Brain pericyte (primary cell): ENCODE measurements at places on chromosomes 3 and 15.

DNA sequence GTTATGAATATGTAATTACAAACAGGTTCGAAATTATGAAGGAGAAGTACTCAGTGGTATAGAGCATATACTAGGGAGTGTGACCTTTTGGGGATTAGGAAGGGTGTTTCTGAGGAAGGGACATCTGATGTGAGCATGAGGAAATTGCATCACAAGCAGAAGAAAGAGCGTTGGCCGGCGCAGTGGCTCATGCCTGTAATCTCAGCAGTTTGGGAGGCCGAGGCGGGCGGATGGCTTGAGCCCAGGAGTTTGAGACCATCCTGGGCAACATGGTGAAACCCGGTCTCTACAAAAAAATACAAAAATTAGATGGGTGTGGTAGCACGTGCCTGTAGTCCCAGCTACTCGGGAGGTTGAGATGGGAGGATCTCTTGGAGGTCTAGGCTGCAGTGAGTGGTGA, 6.9 kb downstream of the CMTM7 start:
- DNase-seq = no peak

DNA sequence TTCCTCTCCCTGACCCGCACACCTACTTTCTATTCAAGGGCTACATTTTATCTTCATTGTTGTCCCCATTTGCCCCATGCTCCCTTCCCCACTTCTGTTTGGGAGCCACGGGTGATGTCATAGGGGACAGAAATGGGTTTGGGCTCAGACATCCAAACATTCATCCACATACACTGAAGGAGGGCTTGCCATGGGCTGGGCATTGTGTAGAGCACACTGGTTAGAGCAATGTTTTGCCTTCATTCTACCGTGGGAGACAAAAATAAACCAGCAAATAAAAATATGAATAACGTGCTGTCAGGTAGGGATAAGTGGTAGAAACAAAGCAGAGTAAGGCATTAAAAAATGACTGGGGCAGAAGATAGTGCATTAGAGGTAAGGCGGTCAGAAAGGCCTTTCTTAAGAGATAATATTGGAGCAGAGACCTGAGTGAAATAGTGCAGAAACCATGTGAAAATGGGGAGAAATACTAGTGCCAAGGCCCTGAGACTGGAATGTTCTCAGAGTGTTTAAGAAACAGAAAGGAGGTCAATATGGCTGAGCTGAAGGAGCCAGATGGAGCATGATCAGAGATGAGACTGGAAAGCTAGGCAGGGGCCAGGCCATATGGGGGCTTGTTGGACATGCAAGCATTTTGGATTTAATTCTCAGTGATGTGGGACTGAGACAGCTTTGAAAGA, 40.9 kb upstream of the CLSTN2 start:
- no peak for DNase-seq

- DNase-seq = no peak
Measured at GRCh38 chr3:6791161-6791560, 69.8 kb upstream of the GRM7 start.

GRCh38 chr3:171827836-171828458, 15.2 kb upstream of the TMEM212 start:
- no peak for DNase-seq

- DNase-seq = no peak
Measured at GRCh38 chr3:117606866-117607265, 897.3 kb downstream of the TUSC7 start.

DNA sequence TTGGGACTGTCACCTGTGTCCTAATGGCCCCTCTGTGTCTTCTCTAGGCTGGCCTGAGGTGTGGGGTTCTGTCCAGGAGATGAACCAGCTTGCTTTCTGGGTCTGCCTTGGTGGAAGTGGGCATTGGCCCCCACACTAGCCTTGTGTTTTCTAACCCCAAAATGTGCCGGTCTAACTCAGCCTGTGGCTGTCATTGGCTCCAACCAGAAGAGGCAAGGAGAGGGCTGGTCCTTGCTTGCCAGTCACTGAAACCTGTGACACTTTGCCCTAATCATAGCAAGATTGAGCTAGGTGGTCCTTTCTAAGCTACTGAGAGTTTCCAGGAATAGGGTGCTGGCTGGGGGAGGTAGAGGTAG, 2.2 kb downstream of the C15orf39 start:
- no peak for DNase-seq

DNA sequence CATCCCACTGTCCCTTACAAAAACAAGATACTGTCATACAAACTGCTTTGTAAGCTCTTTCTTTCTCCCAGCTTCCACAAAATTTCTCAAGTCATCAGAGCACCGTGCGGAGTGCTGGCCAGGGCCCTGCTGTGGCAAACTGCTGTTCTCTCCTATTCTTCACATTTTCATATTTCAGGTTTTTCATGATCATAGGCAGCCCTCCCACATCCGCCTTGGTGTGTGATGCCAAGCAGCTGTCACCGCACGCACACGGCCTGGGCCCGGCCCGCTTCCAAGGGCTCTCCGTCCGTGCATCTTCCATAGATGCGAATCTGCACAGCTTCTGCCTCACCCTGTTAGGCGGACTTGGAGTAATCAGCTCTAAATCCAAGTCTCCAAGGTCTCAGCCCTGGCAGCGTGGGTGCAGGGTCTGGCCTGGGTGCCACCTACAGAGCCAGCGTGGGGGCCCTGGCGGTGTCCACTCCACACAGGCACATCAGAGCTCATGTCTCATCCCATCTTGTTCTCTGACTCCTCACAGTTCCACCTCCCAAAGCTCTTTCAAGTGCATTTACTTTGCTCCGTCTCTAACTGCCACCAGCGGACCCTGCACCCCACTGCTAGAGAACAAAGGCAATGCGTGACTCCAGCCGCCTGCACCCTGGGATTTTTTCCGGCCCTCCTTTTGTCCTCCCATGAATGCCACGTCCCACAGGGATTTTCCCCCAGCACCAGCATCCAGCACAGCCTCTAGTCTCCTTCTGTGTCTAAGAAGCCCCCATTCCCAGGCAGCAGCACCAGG, 27.2 kb downstream of the CYFIP1 start:
- no peak for DNase-seq

GRCh38 chr3:110881069-110881468, 190.5 kb upstream of the NECTIN3 start:
- DNase-seq = no peak

- DNase-seq = no peak
Measured at GRCh38 chr15:49361370-49361769, 61.7 kb upstream of the FGF7 start.

GRCh38 chr3:42071904-42072812, 19.0 kb upstream of the TRAK1 start:
- DNase-seq = no peak

GRCh38 chr3:166510382-166510781, 673.2 kb upstream of the BCHE start:
- DNase-seq = no peak

- no peak for DNase-seq
Measured at GRCh38 chr15:98000249-98001203, 40.0 kb downstream of the ARRDC4 start.

DNA sequence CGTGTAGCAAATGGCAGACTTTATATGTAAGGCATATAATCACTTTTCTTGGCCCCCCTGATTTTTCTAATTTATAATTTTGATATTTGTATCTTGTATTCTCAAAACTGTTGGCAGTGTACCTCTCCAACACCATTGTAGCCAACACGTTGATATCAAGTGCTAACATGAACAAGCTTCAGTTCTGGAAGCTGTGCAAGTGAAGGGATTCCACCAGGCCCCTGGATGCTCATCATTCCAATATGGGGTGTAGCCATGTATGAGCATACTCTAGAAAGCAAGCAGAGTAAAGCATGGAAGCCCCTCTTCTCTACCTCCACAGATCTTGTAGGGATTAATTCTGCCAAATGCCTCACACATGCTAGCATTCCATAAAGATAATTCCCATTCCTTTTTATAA, 211.3 kb downstream of the MYRIP start:
- DNase-seq = no peak

DNA sequence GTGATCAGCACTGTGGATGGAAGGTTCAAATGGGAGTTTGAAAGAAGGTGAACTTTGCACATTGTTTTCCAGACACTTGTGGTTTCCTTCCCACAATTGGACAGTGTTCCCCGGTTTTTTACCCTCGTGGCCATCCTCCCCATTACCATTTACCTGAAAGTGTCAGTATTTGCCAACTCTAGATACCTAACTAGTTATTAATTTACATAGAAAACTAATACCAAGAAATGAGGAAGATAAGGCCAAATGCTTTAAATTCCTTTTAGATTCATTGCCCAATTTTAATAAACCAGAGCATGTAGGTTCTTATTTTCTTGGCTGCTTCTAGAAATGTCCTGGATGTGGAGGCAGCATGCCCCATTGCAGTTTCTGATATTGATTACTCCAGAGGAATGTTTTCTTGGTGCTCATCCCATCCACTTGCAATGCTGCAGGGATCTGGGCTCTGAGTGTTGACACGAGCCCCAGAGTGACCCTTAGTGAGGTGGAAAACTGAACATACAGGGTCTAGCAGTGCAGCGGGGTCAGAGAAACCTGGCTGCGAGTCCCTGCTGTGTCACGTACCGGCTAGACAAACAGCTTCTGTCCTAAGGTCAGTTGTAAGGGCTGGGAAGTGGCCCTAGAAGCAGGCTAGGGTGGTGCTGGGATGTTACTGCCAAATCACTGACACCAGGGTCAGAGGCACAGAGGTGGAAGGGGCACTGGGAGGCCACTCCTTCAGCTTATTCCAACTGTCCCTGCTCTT, 23.5 kb downstream of the LSM3 start:
- DNase-seq = no peak

DNA sequence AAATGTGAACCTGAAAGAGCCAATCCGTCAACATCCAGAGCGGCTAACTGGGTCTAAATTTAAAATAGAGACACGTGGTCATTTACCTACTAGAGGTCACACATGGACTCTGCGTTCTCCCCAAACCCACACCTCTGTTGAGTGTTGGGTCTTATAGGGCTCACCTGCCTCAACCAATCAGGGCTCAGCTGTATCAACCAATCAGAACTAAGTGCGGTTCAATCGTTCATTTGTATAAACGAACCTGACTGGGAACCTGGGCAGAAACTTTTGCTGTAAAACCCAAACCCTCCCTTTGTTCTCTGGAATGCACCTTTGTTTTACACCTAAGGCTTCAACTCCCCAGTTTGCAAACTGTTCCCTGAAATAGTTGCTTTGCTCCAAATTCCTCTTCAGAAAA, 8.9 kb downstream of the DNAAF4 start:
- DNase-seq = no peak

DNA sequence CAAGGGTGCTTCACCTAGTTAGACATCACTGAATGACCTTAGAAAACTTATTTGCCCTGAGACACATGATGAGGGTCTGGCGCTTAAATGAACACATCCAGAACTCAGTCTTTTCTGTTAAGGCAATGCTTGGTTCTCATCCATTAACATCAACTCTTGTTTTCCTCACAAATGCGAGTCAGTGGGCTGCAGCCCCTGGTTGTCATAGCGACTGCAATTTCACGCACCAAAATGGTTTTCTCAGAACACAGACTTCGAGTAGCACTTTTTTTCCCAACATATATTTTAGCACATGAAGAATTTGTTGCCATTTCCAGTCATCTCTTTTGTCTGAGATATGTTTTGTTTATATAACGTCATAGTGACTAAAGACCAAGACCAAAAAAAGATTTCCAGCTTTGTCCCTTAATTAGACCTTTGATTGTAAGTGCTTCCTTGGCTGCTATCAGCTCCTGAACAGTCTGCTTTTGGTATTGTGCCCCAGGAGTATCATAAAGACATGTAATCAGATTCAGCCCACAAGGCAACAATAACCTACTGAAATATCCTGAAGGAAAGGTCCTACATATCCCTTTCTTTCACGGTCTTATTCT, 68.5 kb downstream of the GPR176 start:
- no peak for DNase-seq

- no peak for DNase-seq
Measured at GRCh38 chr3:187858041-187858440, 112.8 kb upstream of the BCL6 start.

DNA sequence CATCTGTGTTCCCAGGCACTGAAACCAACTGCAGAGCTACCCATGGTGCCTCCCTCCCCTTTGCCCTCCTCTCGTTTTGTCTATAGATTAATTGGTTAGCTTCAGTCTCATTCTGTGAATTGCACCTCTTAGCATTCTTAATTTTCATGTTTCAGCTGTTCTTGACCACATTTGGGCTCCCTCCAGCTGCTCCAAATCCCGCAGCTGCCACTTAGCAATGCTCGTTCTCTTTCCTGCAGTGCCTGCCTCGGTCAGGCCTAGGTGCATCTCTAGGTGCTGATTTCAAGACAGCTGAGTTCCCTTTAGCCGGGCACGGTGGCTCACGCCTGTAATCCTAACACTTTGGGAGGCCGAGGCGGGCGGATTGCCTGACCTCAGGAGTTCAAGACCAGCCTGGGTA, 47.0 kb upstream of the SMAD3 start:
- no peak for DNase-seq

DNA sequence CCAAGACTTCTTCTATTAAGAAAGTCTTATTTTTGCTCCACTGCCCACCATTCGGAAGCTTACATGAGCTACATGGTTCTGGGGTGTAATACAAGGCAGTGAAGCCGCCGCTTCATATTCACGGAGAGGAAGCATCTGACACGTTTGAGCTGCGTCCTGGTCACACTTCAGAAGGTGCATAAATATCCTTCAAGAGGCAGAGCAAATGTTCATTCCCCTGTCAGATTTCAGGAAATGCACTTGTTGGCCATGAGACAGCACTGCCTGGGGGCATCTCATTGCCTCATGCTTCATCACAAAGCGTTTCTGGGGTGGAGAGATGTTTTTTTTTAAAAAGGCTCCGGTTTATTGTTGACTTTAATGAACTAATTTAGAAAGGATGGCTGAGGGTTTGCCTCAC, 119.9 kb downstream of the CADPS start:
- no peak for DNase-seq

- no peak for DNase-seq
Measured at GRCh38 chr3:41882956-41883355, 78.9 kb downstream of the ULK4 start.

- DNase-seq = no peak
Measured at GRCh38 chr3:64651741-64652241, 36.0 kb downstream of the ADAMTS9 start.

GRCh38 chr15:75202251-75203016, 752 bp downstream of the C15orf39 start:
- peak; percentile 53 for DNase-seq

DNA sequence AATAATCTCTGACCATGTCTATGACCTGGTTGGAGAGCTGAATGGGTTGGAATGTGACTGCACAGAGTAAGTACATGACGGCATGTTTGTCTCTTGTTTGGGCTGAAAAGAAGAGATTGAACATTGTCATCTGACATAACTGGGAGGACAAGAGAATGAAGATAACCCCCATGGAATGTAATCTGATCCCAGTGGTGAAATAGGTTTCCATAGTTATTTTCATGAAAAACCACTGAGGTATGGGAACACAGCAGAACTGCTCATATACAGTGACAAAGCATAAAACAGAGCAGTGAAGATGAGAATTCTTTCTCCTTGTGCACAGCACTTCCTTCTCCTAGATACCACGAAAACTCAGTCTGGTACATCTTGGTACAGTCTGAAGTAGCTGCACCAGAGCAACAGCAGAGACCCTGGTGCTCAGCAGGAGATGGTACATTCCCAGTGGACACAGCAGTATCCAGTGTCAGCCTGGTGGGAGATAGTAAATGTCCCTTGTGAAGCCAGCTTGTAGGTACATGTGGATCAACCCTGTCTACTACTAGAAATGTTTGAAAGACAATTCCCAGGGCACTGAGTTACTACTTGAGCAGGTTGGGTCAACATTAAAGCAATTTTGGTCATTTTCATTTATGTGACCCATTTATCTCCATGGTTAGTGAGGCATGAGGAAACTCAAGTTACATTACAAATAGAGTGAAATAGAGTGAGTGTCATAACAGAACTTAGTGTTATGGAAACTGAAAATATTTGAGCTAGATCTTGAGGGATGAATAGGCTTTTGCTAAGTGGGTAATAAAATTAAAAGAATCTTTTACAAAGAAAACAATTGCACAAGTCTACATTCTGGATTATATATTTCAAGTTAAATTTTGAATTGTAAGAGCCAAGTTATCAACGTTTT, 178.3 kb downstream of the SUCNR1 start:
- DNase-seq = no peak
